Stimulated activated CD8-positive, alpha-beta memory T cell treated with anti-CD3 and anti-CD28 coated beads, Interleukin-7, amount 100 ng/mL, for 4 hours (primary cell): ENCODE measurements at places on chromosomes 4 and X.

DNA sequence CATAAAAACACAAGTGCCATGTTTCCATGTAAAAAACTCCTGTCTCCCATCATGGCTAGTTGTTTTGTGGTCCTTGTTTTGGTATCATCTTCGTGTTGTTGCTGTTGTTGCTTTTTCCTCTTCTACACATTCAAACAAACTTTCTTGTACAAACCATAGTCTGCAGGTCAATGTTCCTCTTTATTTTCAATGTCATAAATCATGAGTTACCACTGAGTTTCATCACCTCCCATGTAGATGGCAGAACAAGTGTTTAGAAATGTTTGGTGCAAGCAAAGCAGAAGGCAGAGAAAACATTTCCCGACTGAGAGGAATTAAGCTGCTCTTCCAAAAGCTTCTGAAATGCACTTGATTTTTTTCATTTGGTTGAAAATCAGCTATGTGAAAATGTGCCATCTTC, 166.0 kb downstream of the ANTXR2 start:
- no peak for DNase-seq

- no peak for DNase-seq
Observed at GRCh38 chr4:177519481-177520260, 77.4 kb upstream of the AGA start.

GRCh38 chr4:98539741-98540140, 118.7 kb downstream of the TSPAN5 start:
- no peak for DNase-seq

DNA sequence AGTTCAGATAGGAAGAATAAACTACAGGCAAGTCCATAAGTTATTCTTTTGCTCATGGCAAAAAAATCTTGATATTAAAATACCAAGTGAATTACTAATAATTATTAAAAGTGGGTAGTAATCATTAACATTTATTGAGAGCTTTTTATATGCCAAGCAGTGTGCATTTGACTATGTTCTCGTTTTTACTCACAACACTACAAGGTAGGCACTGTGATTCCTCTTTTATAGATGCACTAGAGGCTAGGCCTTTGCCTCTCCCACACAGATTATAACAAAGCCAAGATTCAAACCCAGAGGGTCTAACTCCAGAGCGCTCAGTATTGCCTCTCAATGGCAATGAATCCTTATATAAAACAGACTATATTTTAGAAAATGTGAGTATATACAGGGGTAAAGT, 254.2 kb downstream of the NAF1 start:
- DNase-seq = no peak

- no peak for DNase-seq
Observed at GRCh38 chr4:173511787-173512361, 18.2 kb downstream of the HAND2 start.

DNA sequence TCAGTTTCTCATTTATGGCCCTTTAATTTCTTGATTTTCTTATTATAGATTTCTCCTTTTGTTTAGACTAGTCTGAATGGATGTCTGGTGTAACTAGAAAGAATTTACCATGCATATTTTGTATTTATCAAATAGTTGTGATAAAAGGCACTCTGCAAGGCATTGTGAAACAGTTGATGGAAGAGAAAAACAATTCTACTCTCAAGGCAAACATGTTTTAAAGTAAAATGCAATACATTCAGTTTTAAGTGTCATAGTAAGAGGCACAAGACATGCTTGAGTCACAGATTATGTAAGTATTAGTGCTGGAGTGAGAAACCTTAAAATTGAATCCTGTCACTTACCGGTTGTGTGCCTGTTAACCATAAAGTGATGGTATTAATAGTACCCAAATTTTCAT, 283.3 kb upstream of the DKK2 start:
- no peak for DNase-seq

GRCh38 chrX:40088803-40089540, 8.8 kb downstream of the BCOR start:
- no peak for DNase-seq
